ENCODE measurements at places on chromosomes 2 and 18.

DNA sequence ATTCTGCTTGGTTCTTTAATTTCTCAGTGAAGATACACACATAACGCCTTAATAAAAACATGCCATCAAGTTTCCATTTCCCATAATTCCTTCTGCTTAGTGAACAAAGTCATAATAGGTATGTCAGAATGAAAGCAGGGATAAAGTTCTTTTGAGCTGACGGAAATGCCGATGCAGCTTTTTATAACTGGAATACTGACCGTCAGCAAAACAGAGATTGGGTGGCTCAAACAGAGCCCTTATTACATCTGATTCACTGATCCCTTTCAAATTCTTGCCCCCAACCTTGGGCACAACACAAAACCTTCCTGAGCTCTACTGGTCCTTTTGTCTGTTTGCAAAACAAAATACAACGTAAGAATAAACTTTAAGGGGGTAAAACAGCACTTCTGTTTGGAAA lies 140.4 kb downstream of the CDH2 start:
- no peak for DNase-seq

DNA sequence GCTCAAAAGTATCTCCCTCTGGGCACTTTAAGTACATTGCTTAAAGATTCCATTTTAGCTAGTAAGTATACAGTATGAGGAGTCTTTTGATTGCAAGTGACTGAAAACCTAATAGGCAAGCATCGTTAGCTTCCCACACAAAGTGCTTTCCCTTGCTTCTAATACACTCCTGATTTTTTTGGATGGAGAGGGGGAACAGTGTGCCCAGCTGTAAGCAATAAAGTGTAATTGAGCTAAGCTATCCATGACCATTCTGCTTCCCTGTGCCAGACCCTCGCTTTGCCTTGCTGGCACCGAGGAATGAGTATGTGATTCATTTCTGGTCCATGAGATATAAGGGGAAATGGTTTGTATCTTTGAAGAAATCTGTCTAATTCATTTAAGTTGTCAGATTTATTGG lies 3.8 kb upstream of the ZNF24 start:
- no peak for DNase-seq

DNA sequence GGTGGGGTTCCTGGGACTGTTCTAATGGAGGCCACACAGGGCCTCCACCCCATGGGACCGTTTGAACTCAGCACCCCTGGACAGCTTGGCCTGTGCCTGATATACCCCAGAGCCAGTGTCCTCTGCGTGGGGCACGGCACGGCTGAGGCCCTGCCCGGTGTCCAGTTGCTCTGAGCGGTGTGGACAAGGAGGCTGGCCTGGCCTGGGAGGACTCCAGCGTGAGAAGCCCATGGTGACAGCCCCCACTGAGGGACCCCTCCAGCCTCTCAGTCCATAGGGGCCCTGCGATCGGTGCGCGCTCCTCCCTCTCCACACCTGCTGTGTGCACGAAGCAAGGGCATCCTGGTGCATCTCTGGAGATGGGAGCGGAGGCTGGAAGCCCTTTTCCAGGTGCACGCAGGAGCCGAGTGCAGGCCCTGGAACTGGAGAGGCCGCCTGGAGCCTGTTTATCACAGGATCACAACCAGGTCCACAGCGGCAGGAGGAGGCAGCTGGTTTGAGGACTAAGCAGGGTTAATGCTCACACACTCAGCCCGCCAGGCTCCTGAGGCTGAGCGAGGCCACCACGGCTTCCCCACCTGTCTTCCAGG lies 120.2 kb downstream of the PTGR3 start:
- no peak for DNase-seq

DNA sequence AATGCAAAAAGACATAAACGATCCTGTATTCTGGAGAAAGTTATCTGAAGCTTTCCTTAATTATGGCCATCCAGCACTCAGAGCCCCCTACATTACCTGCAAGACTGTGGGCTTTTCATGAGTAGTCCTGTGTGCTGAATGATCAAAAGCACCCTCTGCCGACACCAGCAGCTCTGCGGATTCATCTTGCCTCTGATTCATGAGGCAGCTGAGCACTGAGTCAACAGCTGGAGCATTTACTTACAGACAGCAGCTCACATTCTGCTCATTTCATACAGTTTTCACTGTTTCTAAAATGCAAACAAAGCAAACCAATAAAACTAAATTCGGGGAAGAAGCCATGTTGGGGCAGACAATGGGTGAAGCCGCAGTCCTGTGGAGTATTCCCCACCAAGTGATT lies 886.5 kb downstream of the CNTNAP5 start:
- DNase-seq, result no peak

- no peak for DNase-seq
Measured at GRCh38 chr2:239278361-239278760, 122.5 kb downstream of the HDAC4 start.

DNA sequence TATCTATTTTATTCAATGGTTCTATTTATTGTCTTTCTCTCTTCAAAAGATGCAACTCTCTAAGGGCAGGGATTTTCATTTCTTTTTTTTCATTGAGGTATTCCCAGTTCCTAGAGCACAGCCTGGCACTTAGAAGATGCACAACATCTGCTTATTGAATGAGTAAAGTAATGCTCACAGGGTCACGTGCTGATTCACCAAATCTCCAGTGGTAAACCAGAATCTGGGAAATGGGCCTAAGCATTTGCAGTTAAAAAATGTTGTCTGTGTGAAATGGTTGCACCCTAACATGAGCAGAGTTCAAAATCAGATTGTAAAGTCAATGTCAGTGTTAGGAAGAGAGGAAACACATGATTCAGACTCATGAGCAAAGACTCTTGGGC lies 15.8 kb downstream of the SLC8A1 start:
- DNase-seq, result no peak

DNA sequence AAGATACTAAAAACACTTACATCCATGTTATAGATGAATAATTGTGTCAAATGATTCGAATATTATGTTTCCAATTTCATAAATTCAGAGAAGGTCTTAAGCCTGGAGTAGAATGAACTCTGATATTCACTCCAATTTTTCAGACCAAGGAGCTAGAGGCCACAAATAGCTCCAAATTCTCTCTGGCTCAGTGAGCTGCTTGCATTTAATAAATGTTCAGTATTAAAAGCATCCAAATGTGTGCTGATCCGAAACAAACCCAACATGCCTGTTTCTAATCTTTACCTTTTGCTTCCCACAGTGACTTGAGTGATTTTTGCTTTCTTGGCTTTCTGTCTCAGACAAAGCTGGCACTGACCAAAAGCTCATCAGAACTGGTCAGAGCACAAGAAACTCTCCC lies 291.4 kb downstream of the CCDC85A start:
- DNase-seq, result no peak

GRCh38 chr2:239208465-239209180 lies 192.2 kb downstream of the HDAC4 start:
- no peak for DNase-seq

- no peak for DNase-seq
Measured at GRCh38 chr18:72675394-72675793, 131.3 kb upstream of the CBLN2 start.

GRCh38 chr2:113021312-113021711 lies 16.1 kb downstream of the IL36A start:
- no peak for DNase-seq

- no peak for DNase-seq
Measured at GRCh38 chr2:17301437-17301836, 216.8 kb downstream of the RAD51AP2 start.

DNA sequence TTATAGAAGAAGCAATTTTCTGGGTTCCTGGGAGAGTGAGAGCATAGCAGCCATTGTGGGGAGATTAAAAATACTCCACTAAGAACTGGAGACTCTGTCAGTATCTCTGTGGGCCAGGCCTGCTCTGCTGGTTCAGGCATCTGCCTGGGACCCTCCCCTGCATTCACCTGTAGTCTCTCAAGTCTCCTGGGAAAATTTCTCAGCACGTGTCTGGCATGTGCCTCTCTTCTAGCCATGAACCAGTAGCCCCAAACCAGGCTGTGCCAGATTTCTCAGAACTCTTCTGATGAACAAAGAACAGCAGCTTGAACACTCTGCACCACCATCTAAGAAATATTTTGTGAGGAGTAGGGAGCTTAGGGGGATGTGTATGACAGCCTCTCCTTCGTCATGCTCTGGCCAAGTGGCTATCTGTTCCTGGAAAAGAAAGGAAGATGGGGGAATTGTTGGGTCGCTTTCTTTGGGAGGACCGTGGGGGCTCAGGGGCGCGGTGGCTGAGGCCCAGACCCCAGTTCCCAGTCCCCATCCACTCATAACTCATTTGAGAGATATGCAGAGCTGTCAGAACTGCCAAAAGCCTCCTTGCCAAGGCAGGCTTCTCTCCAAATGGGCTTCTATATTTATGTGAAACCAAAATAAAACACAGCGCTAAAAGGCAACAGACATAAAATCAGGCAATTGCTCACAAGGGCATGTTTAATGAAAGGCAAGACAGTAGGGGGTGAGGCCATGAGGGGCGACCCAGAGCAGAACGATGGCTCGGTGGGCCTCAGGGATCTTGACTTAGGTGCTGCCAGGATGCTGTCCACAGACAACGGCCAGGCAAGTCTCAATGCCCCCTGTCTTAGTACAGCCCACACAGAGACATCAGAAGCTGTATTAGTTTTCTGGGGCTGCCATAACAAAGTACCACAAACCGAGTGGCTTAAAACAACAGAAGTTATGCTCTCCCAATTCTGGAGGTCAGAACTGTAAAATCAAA lies 114.7 kb upstream of the TNP1 start:
- DNase-seq, result no peak

DNA sequence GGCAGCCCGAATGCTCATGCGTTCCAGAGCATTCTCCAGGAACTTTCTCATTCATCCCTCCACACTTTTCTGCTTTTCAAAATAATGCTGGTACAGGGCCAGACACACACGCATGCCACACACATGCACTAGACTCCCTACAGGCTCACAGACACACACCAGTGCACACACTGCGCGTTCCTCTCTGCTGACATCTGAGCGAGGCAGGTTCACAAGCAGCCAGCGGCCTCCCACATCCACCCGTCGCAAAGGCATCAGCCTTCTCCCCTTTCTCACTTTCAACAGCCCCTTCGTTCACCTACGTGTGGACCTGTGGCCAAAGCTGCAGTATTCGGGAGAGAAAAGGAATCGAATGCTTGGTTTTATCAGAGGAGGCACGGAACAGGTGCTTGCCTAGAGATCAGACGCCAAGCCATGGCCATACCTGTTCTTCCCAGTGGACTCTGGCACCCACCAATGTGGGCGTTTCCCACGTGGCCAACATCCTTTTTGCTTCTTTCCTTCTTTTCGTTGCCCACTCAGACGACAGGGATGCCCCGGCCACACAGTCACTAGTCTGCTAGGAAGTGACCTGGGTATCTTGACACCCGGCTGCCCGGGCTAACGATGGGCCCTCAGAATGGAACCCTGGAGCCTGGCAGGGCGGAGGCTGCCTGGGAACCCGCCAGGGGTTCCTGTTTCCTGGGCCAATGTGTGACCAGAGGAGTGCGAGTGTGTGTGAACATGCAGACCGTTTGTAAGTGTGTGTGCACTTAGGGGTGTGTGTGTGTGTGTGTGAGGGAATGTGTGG lies 85.8 kb upstream of the ID2 start:
- no peak for DNase-seq

DNA sequence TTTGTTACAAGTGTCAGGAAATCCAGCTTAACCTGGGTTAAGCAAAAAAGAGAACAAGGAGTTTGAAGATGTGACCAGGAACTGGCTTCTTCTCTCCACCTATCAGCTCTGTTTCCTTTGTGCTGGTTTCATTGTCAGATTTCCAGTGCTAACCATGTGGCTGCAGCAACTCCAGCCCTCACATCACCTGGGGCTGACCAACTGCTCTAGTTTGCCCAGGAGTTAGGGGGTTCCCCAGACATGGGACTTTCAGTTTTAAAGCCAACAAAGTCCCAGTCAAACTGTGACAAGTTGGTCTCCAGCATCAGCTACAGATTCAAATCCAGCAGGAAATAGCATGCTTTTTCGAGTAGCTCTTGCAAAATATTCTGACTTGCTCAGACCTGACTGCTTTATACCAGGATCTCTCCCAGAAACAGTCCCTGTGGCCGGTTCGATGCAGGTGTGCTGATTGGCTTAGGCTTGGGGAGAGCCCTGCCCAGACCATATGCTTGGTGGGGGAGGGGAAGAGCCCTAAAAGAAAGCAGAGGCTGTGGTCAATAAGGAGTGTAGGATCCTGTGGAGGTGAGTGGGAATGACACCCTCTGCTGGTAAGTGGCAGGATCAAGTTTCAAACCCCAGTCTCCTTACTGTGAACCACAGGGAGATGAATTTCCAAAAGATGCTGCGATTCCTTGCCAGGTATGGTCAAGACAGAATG lies 49.5 kb downstream of the KCNE4 start:
- DNase-seq, result no peak

GRCh38 chr2:74177696-74178095 lies 983 bp downstream of the MOB1A start:
- no peak for DNase-seq

DNA sequence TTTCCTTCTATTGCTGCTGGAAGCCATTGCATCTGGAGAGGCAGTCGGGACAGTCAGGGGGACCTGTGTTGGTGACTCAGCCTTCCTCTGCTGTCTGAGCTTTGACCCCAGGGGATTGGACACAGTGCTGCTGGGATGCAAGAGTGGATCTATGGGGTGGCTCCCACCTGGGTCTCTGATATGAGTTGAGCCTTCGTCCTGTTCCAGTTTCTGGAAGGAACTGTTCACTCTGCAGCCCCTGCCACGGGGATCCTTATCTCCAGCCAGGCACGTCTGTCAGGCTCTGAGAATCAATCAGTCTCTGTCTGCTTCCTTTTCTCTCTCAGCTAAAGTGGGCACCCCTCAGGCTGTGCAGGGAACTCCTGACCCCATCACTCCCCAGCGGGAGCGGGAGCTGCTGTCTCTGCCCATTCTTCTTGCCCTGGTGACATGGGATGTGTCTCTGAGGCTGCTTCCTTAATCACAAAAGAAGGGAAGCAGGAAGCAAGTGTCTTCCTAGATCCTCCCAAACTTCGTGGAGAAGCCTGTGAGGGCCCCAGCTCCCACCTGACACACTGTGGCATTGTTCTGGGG lies 51.7 kb downstream of the ARHGAP28 start:
- no peak for DNase-seq

Measured in stimulated activated CD4-positive, alpha-beta T cell treated with anti-CD3 and anti-CD28 coated beads, Interleukin-15, amount 100 ng/mL, for 1 hour (primary cell).